ENCODE measurements at places on chromosomes 1 and 21. TPM values are rescaled to one million over a fixed set of nuclear protein-coding genes. Genes with fewer than 3 reads are reported as not detected.

- DNase-seq = no peak
These were observed 8.6 kb downstream of the PRKACB start for GRCh38 chr1:84152649-84153056.

DNA sequence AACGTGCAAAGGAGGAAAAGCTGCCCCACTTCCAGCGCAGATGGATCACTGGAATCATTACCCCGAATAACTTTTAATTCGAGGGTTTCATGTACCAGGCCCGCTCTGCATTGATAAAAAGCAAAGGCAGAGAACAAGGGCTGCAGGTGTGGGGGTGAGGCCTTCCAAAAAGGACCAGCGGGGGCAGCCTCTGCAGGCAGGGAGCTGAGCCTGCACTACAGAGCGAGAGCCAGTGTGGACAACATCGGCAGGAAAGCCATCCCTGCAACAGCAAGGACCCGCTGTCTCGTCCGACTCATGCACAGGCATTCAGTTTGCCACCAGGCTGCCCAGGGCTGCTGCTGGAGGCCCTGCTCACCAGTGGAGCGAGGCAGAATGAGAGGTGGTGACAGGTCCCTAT lies 27.1 kb upstream of the AJAP1 start:
- no peak for DNase-seq

DNA sequence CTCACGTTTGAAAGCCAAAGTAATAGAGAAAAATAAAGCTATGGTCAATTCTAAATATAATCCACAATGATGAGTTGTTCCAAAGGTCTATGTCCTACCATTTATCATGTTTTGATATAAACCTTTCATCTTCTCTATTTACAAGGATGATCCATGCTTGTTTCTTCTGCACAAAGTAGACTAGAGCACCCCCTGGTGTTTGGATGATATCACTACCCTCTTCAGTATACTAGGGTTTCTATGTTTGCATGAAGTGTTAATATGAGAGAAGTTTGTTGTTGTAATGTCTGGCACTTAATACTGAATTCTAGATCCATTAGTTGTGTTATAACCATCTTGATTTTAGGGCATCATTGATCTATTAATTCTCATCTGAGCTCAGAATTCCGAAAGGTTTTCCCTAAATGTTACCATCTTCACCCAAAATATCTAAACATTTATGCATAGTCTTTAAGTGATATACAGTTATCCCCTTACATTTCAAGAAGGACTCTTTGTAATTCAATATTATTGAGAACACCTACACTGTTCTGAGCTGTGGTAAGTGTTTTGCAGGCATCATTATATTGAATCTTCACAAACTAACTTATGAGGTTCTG lies 21.1 kb downstream of the CLDN8 start:
- no peak for DNase-seq

F5 gene
- 90.3 TPM for total RNA-seq

DNA sequence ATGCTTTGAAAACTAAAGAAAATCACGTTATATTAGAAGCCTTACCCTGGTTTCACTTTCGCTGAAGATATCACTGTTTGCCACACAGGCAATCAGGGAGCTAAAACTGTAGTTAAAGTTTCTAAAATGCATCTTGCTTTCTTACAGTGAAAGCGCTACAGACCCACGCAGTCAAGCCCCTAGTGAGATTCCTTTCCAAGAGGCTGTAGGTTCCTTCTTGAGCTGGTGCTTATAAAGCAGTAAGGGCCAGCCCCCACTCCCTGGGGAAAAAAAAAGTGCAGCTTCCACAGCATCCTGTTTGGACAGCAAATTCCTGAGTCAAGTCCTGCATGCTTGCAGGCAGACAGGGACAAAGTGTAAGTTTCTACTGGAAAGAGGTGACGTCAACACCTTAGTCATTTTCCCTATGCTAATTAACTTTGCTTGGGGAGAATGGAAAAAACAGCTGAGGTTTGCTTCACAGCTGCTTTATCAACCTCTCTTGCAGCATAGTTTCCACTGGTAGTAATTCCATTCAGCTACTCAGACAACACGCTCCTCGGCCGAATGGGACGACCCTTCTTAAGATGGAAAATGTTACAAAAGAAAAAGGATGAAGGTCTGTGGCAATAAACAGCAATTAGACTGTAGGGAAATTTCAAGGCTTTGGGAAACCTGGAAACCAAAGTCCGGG lies 14.7 kb upstream of the KCNE1 start:
- DNase-seq = peak; percentile 59

GRCh38 chr1:15684042-15684461 lies at the start of gene PLEKHM2:
Gene PLEKHM2 (plus strand): TSS chr1:15684320. CDS start chr1:15684559, 239 bp downstream.
- DNase-seq = peak; percentile 60

GRCh38 chr1:159889821-159890252 lies 10.1 kb downstream of the CFAP45 start:
- no peak for DNase-seq

DNA sequence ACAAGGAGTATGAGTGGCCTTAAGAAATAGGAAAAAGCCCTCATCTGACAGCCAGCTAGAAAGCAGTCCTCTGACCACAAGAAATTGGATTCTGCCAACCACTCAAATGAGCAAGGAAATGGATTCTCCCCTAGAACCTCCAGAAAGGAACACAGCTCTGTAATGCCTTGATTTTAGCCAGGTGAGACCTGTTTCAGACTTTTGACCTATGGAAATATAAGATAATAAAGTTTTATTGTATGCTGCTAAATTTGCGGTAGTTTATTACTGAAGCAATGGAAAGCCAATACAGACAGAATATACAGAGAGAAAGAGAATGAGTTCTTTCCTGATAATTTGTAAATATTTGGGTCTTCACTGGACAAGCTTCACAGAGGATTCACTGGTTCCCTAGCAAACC lies 28.8 kb upstream of the SELE start:
- DNase-seq = no peak

LCK gene
- total RNA-seq = 284 TPM

MAP10 gene
- total RNA-seq = 0.64 TPM

HEYL gene
- total RNA-seq = not detected
